ENCODE measurements at places on chromosomes 1 and 21.
A peak's percentile ranks its signal among the peaks of the same experiment; 100 is the strongest.

- DNase-seq: no peak
Measured at GRCh38 chr1:54604051-54604450, 19.3 kb downstream of the FAM151A start.

GRCh38 chr1:201602413-201603265, 63.7 kb downstream of the NAV1 start:
- DNase-seq: peak; percentile 91

DNA sequence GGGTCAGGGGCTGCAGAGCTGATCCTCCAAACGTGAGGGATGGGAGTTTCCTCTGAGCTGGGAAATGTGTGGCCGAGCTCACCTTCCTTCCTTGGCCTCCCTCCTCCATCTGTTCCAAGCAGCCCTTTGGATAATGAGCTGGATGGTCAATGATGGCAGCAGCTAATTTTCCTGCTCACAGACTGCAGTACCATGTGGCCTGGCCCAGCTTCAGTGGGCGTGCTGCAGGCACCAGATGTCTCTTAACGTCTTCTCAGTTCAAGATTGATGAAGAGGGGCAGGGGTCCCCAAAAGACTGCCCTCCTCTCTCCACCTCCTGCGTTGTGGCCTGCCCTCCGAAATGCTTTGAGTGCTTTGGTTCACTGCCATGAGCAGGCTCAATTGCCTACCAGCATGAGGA, 86.0 kb downstream of the UBIAD1 start:
- no peak for DNase-seq

- peak; percentile 79 for DNase-seq
Measured at GRCh38 chr1:51280321-51280978, 44.4 kb downstream of the RNF11 start.

DNA sequence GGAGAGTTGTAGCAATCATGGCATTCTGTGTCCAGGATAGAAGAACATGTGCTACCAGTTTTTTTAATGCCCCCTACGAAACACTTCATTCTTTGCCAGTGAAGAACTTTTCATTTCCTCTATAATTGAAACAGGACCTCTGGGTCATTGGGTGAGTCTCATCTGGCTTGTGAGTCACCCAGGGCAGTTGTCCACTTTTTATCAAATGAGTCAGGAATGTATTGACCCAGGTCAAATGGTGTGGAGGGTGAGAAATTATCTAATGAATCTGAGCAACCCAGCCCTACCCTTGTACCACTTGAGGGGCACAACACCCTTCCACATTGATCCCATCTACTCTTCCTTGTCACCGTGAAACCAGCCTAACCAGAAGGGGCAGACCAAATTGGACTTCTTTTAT, 417.3 kb upstream of the PROX1 start:
- DNase-seq: peak; percentile 24

DNA sequence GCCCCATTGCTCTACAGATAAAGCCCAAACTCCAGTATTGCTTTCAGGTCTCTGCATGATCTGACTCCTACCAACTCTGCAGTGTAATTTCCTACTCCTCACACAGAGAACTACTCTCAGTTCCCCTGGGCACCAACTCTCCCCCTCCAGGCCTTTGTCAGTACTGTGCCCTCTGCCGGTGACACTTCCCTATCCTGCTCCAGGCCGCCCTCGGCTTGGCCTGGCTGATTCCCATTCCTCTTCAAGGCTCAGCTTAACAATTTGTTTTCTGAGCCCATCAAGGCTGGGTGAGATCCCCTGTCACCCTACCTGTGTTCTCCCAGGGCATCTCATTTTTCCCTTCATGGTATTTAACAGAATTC, 2.6 kb downstream of the SLAMF8 start:
- DNase-seq: peak; percentile 35

- DNase-seq: no peak
Measured at GRCh38 chr21:43374228-43374885, 52.6 kb downstream of the SIK1 start.

DNA sequence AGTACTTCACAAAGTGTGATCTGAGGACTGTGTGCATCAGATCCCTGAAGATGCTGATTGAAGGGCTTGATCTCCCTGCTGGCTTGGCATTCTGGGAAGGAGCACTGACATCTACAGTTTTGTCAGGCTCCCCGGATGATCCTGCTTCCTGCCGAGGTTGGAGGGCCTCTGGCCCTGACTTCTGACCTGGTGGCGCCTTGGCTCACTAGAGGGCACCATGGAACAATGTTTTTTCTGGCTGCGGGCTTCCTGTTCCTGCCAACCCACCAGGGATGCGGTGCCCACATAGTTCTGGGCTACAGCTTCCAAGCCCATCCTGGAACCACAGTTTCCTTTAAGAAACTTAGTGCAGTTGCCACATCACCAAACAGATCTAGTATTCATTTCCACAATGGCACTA, 38.8 kb upstream of the RASAL2 start:
- DNase-seq: peak; percentile 61

DNA sequence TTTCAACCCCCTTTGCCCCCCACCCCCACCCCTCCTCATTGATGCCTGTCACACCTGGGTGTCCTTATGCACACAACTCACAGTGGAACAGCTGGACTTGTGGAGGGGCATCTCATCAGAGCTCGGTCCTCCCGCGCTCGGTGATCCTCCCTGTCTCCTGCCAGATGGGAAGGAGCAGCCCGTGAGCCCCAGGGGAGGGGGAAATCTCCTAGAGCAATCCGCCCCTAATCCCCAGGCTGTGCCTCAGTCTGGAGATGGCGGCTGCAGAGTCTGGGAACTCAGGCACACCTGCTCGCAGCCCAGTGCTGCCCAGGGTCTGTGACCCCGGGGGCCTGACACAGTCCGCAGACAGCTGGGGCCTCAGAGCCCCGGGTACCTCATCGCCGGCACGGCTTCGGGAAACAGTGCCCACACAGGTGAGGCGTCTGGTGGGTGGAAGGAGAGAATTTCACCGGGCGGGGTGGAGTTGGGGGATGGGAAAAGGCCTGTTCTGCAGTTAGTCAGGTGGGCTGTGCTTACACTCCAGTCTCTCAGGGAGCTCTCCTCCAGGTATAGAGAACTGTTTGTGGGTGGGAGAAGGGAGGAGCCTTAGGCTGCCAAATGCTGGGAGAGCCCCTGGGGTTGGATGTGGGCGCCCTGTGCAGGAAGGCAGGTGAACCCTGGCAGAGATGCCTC, 29.3 kb downstream of the TMCC2 start:
- no peak for DNase-seq

- DNase-seq: no peak
Measured at GRCh38 chr21:42582787-42583476, 69.3 kb downstream of the SLC37A1 start.

DNA sequence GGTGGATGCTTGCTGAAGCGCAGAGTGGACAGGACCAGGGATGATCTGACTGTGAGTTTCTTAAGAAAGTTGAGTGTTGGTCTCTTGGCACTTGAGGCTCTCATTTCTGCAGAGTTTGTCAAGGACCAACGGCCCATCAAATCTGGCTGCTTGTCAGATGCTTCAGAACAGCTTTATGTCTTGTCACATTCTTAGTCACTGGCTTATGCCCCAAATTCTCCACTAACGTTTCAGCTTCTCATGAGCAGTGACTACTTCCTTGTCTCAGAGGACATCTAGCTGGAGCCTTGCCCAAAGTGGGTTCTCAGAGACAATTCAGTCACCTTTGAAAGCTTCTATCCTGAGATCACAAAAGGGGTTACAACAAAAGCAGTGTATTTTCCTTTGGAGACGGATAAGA, 92.3 kb downstream of the ST6GALNAC5 start:
- peak; percentile 63 for DNase-seq

GRCh38 chr1:226654046-226654667, 84.9 kb downstream of the ITPKB start:
- DNase-seq: no peak

DNA sequence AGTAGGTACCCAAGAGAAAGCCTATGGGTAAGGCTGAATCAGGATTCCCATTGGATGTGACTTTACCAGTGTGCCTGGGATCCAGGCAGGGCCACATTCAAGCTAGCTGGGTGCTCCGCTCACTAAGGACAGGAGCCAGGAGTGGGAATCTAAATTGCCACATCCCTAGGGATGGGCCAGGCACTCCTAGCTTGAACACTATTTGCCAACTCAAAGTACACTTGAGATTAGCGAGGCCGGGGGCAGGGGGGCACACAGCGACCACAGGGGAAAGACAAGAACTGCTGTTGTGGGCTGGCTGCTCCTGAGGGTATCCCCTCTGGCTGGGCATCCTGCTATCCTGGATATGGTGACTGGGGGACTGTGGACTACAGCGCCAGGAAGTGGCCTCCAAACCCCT, 4.3 kb downstream of the SLC45A3 start:
- no peak for DNase-seq

DNA sequence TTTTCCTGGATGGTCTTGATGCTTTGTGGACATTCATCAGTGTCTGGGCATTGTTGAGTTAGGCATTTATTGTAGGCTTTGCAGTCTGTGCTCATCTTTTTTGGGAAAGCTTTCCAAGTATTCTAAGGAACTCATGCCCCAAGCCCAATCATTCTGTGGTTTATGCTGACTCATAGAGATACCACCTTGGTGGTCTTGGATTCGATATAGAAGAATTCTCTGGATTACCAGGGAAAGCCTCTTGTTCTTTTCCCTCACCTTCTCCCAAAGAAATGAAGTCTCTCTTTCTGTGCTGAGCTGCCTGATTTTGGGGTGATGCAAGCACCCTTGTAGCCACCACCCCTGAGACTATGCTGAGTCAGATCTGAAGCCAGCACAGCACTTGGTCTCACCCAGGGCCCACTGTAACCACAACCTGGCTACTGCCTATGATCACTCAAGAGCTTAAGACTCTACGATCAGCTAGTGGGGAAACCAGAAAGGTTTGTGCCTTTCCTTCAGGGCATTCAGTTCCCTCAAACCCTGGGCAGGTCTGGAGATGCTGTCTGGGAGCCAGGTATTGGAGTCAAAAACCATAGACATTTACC, 422.6 kb downstream of the NUF2 start:
- DNase-seq: no peak

DNA sequence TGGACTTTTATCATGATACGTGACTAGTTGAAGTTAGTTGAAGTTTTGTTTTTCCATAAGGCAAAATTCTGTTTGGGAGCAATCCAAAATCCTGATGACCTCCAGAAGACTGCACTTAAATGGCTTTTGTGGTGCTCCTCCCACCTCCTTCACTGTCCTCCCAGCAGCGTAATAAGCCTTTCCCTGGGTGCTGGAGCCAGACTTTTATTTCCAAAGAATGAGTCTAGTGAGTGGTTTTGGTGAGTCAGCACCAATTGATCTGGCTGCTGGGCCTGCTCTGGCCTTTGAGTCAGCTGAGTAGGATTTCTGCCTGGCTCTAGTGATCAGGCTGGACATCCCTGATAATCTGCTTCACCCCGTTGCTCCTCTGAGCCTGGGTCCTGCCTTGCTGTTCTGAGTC, 21.7 kb upstream of the KCND3 start:
- peak; percentile 62 for DNase-seq

DNA sequence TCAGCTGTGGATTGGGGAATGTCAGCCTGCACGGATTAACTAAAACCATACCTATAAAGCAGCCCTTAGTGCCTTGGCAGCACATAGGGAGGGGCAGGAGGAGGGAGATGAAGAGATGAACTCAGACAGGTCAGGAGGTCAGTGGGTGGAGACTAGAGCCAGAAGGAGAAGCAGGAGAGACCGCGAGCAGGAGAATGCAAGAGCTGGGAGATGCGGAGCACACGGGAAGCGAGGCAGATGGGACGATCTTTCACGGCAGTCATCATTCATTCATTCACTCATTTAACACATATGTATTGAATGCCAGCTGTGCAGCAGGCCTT, 41.9 kb downstream of the NEK2 start:
- DNase-seq: no peak

DNA sequence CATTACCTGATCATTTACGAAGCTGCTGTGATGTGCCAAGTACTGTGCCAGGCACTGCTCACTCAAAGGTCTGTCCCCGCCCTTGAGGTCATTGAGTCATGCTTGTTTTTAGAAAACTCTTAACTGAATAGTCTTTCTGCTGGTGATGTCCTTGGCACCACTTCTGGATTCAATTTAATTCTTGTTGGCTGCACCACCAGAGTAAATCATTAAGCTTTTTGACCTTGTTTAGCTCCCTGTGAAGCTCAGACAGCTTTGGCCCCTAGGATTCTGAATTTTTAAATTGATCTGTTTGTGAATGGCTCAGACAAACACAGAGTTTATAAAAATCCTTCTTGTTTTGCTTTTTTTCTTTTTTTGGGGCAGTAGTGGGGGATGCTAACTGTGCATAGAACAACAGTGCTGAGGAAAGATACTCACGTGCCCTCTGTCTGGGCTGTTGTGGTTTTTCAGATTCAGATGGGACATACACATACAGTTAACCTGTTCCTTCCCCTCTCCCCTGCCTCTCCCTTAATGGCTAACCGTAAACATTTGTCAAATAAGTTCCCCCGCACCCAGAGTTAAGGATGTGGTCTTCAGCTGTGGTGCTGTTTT, 67.6 kb downstream of the MTR start:
- peak; percentile 69 for DNase-seq

GRCh38 chr1:96414598-96414997, 307.0 kb upstream of the PTBP2 start:
- DNase-seq: no peak

DNA sequence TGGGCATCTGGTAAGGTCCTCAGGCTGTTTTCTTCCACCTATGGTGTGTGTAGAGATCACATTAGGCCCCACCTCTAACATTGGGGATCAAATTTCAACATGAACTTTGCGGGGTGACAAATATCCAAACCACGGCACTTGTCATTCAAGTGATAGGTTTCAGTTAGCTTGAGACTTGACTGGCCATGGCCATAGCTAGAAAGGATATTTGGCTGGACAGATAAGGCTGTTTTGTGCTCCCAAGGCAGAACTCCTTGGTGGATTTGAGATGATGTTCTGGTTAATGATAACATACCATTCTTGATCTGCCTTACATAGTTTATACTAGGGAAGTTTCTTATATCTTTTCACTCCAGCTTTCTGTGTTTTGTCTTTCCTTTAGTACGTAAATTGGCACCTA, 48.5 kb downstream of the CELF3 start:
- DNase-seq: no peak

DNA sequence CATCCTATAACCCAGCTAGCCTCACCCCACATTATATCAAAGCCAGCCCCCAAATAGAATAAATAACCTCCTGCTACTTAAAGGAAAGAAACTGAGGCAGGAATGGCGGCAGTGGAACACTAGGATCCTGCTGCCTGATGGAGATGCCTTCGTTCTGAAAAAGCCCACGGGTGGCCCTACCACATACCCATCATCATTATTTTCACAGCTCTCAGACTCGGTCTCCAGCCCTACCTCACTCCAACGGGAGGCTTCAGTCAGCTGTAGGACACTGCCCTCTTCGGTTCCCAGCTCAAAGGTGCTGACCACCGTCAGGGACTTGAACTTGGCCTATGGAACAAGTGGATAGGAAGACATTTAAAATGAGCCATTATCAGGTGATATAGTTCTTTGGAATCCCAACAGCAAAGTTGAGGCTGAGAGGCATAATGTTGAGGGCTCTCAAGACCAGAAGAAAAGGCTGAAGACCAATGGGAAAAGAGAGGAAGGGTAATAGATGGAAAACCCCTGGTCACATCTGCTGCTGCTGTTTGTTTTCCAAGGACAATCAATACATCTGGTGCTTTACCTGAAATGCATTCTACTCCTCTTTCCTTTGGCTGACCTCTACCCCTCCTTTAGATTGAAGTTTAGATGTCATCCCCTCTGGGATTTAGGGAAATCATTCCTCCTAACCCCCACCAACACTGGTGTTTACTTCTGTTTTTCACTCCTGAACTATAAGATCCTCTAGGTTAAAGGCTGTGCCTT, 7.8 kb upstream of the ANKRD35 start:
- no peak for DNase-seq
